ENCODE measurements at places on chromosomes 6 and 20. TPM values are rescaled to one million over a fixed set of nuclear protein-coding genes. Genes with fewer than 3 reads are reported as not detected.

KCNK5 gene
- polyA plus RNA-seq, result not detected

GPX5 gene
- not detected for polyA plus RNA-seq

FILIP1 gene
- polyA plus RNA-seq, result not detected

STX16 gene
- polyA plus RNA-seq, result 17.2 TPM

BPIFB4 gene
- polyA plus RNA-seq, result not detected

TULP1 gene
- polyA plus RNA-seq, result not detected

TREML4 gene
- polyA plus RNA-seq, result not detected

C4A gene
- polyA plus RNA-seq, result not detected

RIPPLY2 gene
- not detected for polyA plus RNA-seq

DEFB125 gene
- not detected for polyA plus RNA-seq

GNAS-AS1 gene
- polyA plus RNA-seq, result not detected

SSTR4 gene
- not detected for polyA plus RNA-seq

EBF4 gene
- 1.8 TPM for polyA plus RNA-seq

PHF10 gene
- 13.0 TPM for polyA plus RNA-seq

HTR1B gene
- polyA plus RNA-seq, result not detected

STMND1 gene
- polyA plus RNA-seq, result not detected

EPM2A gene
- polyA plus RNA-seq, result 7.9 TPM

PGM3 gene
- 7.8 TPM for polyA plus RNA-seq

PM20D2 gene
- 7.3 TPM for polyA plus RNA-seq

Measured in immature natural killer cell (primary cell).